ENCODE measurements at places on chromosomes 6 and 20. TPM values are rescaled to one million over a fixed set of nuclear protein-coding genes. Genes with fewer than 3 reads are reported as not detected.

SRMS gene
- total RNA-seq: not detected

UST gene
- 2.0 TPM for total RNA-seq

SLC35B3 gene
- 15.6 TPM for total RNA-seq

YIPF3 gene
- total RNA-seq: 190 TPM

GGTLC1 gene
- not detected for total RNA-seq

KHDC1 gene
- 2.9 TPM for total RNA-seq

PEDS1 gene
- total RNA-seq: 121 TPM

BFSP1 gene
- total RNA-seq: 6.4 TPM

ADGRF1 gene
- total RNA-seq: 0.82 TPM

HLA-E gene
- 412 TPM for total RNA-seq

MUCL3 gene
- total RNA-seq: not detected

TP53INP2 gene
- total RNA-seq: 36.9 TPM

C6orf58 gene
- total RNA-seq: not detected

OR2H2 gene
- total RNA-seq: not detected

MTG2 gene
- total RNA-seq: 17.8 TPM

CLDN20 gene
- not detected for total RNA-seq

CGA gene
- not detected for total RNA-seq

RAB44 gene
- total RNA-seq: not detected

OGFR gene
- 72.3 TPM for total RNA-seq
